Stimulated activated naive CD8-positive, alpha-beta T cell treated with anti-CD3 and anti-CD28 coated beads, Interleukin-15, Interleukin-2, amounts not matched to agents 100 U/mL and 50 U/mL, for 24 hours (primary cell): ENCODE measurements at places on chromosomes 1 and 21.

GRCh38 chr1:12715896-12716437, at the start of gene AADACL3:
AADACL3 (plus strand) TSS chr1:12716110; CDS start chr1:12716177, 67 bp downstream.
- DNase-seq, result no peak

DNA sequence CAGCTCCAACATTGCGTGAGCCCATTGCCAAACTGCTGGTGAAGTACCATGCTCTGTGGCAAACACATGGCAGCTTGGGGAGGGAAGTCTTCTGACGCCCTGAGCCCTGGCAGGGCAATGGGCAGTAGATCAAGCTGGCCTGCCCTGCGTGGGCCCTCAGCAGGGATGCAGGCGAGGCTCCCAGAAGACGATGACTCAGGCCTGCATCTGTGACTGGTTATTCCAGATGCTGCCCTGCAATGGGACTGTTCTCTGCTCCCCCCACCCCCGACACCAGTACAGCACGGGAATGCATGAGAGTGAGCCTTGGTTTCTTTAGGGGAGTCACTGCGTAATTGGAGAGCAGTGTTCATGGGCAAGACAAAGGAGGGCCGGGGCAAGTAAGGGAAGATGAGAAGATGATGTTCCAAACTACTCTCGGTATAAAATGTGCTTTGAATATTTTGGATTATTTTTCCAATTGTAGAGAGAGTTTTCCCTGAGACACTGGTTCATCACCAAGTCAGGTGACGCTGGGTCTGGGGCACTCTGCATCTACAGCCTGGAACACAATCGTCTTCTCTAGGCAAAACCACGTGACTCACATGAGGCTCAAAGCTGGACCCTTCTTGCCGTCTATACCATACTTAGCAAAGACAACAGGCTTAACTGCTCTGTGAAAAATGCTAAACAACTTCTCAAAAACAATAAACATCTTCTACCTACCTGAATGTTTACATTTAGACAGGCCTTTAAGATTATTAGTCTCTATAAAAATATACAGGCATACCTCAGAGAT, 9.0 kb upstream of the C1orf198 start:
- no peak for DNase-seq

GRCh38 chr1:28329395-28330153, 734 bp downstream of the MED18 start:
- peak; percentile 49 for DNase-seq

- DNase-seq, result no peak
These were observed 60.7 kb downstream of the ACBD3 start for GRCh38 chr1:226125831-226126230.

GRCh38 chr1:84089465-84089864, 54.6 kb upstream of the PRKACB start:
- DNase-seq, result no peak

DNA sequence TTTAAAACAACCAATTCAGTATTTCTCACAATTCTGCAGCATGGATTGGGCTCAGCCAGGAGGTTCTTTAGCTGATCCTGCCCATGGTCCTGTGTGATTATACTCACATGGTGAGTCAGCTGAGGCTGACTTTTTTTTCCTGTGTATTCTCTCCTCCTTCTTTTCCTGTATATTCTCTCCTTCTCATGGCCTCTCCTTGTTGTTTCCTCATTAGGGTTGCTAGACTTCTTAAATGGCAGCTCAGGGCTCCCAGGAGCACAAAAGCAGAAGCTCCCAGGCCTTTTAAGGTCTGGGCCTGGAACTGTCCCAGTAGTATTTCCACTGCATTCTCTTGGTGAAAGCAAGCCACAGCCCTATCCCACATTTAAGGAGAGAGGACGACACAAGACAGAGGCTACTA, 26.8 kb downstream of the VANGL1 start:
- no peak for DNase-seq

- DNase-seq, result no peak
These were observed 10.4 kb downstream of the NUAK2 start for GRCh38 chr1:205310976-205311704.

DNA sequence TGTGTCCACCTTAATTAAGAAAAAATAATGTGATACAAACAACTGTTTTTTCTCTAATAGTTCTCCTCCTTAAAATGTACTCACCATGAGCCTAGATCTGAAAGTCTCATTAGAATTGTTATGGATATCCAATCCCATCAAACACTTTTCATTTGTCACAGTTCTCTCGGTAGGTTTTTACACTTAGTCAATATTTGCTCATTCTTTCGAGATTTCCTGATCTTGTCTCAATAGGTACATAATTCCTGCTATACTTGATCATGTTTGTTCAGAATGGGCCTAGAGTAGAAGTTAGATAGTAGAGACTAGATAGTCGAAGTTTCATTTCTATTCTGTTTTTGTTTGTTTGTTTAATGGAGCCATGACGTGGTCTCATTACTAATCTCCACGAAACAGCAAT, 2005.7 kb downstream of the NCAM2 start:
- no peak for DNase-seq

- DNase-seq, result peak; percentile 76
These were observed 2.0 kb upstream of the PERM1 start for GRCh38 chr1:983798-984475.

DNA sequence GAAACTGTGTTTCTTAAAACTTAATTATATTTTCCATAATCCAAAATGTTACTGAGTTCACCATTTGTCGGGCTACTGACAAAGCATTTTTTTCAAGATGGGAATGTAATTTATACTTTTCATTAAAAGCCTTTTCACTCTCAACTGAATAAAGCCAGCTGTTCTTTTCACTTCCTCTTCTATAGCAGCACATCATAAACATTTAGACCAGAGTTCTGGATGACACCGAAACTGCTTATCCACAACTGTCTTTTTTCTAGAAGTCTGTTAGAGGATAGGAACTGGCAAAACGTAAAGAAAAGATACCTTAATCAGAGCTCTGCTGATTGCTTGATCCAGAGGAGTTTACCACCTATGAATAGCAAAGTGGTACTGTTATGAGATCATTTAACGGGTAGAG, 594.7 kb downstream of the ADGRL2 start:
- no peak for DNase-seq

GRCh38 chr1:153534925-153535241, 908 bp downstream of the S100A6 start:
- no peak for DNase-seq

GRCh38 chr1:212554401-212554800, 54.2 kb upstream of the ATF3 start:
- no peak for DNase-seq

GRCh38 chr1:164191191-164191590, 367.8 kb upstream of the PBX1 start:
- no peak for DNase-seq

GRCh38 chr1:58477390-58477789, 69.1 kb downstream of the OMA1 start:
- DNase-seq, result no peak

DNA sequence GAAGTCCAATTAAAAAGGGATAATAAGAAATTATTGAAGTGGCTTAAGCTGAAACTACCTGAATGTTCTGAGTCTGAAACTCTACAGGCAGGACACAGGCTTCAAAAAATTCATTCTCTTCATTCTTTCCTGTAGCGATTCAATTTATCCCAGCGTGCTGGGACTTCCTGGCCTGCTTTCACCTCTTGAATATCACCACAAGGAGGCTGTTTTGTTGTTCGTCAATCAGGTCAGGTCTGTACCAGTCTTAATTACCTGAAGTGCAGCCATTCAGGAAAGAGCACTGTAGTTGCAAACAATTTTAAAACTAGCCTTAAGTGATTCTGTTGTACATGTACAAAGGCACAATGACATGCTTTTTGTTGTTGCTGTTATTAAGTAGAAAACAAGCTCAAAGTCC, 38.4 kb downstream of the FYB2 start:
- DNase-seq, result no peak

DNA sequence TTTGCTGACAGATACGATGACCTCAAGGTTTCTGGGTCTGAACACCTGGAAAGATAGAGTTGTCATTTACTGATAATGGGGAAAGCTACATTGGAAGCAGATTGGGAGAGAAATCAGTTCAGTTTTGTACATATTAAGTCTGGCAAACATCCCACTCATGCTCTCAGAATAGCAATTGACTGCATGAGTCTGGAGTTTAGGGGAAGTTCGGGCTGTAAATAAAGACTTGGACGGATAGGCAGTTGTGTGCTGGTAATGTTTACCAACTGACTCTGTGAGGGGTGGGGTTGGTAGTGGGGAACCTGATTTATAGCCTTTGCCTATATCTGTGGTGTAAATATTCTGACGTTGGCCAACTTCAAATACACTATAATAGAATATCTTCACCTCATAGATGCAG, 4.0 kb downstream of the H6PD start:
- no peak for DNase-seq

- peak; percentile 50 for DNase-seq
These were observed 27.4 kb downstream of the C1orf116 start for GRCh38 chr1:207004931-207005830.

- DNase-seq, result no peak
These were observed 77.9 kb upstream of the LPGAT1 start for GRCh38 chr1:211908453-211908852.

DNA sequence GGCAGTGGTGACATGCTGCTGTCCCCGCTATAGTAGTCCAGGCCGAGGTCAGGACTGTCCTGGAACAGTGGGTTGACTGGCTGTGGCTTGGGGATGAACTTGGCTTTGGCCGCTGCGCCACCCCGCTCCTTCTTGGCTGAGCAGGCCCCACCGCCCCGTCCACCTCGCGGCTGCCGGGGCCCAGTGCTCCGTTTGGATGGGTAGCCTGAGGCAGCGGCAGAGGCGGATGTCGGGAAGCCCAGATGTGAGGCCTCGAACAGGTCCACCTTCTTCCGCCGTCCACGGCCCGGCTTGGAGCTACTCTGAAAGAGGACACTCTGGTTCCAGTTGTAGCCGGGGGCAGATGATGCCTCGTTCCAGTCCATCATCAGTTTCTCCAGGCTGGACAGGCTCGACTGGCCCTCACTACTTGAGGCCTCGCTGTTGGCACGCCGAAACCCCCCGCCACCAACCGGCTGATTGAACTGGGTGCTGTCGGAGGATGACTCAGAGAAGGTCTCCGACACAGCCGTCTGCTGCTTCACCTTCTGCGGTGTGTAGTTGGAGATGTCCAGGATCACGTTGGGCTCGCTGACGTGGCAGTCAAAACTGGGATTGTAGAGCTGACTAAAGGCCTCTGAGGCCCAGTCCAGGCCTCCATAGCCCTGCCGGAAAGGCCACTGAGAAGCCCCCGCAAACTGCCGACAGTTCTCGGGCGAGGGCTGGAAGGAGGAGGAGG, 55.6 kb downstream of the AHDC1 start:
- DNase-seq, result no peak

GRCh38 chr1:93588206-93588605, 93.4 kb downstream of the BCAR3 start:
- no peak for DNase-seq

DNA sequence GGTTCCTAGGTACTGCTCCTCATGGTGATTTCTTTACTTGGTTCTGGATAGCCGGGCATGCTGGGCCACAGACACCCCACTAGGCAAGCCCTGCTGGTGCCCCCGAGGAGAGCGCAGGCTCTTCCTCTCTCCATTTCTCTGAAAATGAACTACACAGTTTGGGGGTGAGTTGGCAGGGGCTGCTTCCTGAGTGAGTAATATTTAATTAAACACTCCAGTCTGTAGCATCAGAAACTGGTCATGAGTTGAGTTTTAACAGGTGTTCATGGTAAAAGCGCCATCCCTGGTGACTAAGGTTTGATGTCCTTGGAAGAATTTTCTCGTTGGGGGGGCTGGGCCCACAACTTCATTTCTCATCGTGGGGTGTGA, 1.7 kb downstream of the SPSB1 start:
- no peak for DNase-seq

GRCh38 chr1:15443281-15443680, 5.0 kb downstream of the CTRC start:
- DNase-seq, result no peak

- no peak for DNase-seq
These were observed 136.6 kb downstream of the OMA1 start for GRCh38 chr1:58409890-58410289.

GRCh38 chr21:44024887-44025353, 12.8 kb downstream of the TRAPPC10 start:
- no peak for DNase-seq

GRCh38 chr1:114118351-114118990, 35.2 kb downstream of the SYT6 start:
- DNase-seq, result no peak
